PC-9 (cell line): ENCODE measurements at places on chromosomes 6 and 20.
A peak's percentile ranks its signal among the peaks of the same experiment; 100 is the strongest.

DNA sequence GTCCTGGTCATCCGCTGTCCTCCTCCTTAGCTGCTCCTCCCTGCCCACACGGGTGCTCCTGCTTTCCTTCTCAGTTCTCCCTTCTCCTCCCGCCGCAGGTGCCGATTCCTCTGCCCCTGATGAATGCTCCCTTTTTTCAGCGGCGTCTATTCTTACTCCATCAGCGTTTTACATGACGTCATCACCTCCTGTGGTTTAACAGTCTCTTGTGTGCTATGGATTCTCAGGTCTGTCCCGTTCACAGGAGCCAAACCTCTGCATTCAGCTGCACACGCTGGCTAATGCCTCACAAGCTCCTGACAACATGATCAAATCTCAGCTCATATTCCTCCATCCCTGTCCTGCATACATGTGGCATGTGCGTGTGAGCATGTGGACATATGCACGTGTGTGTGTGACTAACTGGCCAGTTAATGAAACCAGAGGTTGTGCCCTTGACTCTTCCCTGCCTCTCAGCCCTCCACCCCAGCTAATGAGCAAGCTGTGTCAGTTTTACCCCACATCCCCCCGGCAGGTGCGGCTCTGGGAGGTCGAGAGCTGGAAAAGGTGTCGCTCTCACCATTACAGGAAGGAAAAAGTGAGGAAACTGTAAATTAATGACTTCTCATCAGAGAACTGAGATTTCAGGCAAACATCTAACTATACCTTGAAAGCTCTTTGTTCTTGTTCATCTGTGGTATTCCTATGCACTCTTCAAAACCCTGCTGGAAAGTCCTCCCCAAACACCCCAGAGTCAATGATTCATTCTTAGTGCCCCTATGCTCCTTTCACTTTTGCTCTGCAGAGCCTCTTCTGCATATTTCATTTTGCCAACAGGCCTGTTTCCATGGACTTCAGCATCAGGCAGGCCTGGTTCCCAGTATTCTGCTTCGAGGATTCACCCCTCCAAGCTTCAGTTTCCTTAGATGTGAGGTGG, 163.1 kb downstream of the TTLL2 start:
- no peaks in the 10 kb centered on the region for H3K4me1 ChIP-seq
- no peak overlapping the region for H3K27ac ChIP-seq
- DNase-seq, result no peak
- H3K27me3 ChIP-seq, result peaks cover 83% of the 10 kb centered on the region
- no peak overlapping the region for H3K4me3 ChIP-seq
- no peaks in the 10 kb centered on the region for H3K36me3 ChIP-seq

DNA sequence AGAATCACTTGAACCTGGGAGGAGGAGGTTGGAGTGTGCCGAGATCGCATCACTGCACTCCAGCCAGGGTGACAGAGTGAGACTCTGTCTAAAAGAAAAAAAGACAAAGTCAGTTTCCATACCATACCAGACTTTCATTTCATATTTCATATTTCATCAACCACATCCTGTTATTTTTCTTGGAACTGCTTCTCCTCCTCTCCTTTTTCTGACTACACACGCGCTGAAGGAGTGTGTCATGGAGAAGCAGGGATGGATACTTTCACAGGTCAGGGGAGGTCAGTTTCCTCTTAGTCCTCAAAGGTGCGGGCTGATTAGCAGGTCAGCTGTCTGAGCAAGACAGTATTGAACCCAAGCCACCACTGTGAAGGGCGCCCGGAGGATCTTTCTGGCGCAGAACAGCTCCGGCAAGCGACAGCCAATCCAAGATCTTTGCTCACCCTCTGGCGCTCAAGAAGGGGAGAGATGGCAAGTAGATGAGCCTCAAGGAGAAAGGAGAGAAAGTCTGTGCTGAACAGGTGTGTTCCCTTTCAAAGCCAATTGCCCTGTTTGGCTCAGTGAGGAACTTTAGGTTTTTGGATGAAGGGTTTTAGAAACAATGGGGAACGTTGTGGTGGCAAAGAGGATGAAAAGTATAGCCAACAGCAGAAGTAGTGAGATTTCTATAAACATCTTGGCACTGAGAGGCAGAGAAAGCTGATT, 18.9 kb upstream of the SYNJ2 start:
- no peak overlapping the region for H3K27ac ChIP-seq
- no peak overlapping the region for H3K4me3 ChIP-seq
- no peak for DNase-seq
- H3K27me3 ChIP-seq, result no peaks in the 10 kb centered on the region
- H3K36me3 ChIP-seq, result no peaks in the 10 kb centered on the region

GRCh38 chr6:138891255-138891986, 95.5 kb downstream of the ECT2L start:
- no peak for DNase-seq
- H3K27me3 ChIP-seq, result no peaks in the 10 kb centered on the region
- H3K4me3 ChIP-seq, result no peak overlapping the region

DNA sequence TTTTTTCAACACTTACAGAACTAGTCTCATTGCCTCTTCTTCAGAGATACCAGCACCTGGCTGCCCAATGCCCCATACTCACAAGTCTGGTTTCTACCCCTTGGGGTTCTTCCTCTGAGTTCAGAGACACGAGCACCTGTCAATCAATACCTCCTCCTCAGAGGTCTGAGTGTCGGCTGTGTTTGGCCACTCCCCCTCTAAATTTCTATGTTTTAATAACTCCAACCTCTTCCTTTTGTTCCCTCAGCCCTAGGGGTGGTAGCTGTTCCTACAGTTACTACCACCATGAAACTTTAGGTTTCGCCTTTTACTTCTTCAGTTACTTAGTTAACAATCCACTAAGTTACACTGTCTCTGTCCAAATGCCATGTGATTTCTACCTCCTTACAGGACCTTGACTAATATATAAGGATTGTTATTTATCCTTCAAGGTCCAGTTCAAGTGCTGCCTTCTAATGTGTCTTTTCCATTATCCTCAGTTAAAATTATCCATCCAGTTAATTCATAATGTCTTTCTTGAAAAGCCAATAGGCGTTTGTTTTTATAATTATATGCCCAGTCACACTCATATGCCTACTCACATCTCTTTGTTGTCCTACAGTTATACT, 14.6 kb upstream of the PHF20 start:
- no peaks in the 10 kb centered on the region for H3K4me1 ChIP-seq
- DNase-seq, result no peak
- no peak overlapping the region for H3K4me3 ChIP-seq

DNA sequence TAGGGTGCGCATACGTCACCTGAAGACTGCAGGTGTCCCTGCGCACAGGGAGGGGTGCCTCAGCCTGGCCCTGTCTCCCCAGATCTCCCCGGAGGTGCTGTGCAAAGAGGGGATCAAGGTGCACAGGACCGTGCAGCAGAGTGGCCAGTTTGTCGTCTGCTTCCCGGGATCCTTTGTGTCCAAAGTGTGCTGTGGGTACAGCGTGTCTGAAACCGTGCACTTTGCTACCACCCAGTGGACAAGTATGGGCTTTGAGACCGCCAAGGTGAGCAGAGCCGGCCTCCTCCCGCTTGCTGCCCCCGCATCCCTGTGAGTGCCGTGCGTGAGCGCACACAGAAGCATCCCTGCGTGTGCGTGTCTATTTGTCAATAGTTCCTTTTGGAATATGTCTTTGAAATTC, 150.7 kb downstream of the DTNBP1 start:
- no peak for DNase-seq
- H3K36me3 ChIP-seq, result no peaks in the 10 kb centered on the region
- H3K4me3 ChIP-seq, result no peak overlapping the region
- no peaks in the 10 kb centered on the region for H3K4me1 ChIP-seq

GRCh38 chr6:158649289-158650143, at the start of gene SYTL3:
TSS of gene SYTL3 (plus strand) at chr6:158650054. CDS start at chr6:158663269, 13,215 bp downstream.
- H3K27ac ChIP-seq, result peak within 1 kb of the TSS; percentile 55
- H3K4me1 ChIP-seq, result peaks cover 44% of the 10 kb centered on the region
- DNase-seq, result no peak
- H3K4me3 ChIP-seq, result no peak within 1 kb of the TSS
- no peaks in the 10 kb centered on the region for H3K27me3 ChIP-seq
